ENCODE measurements at places on chromosomes 3 and 15.
A peak's percentile ranks its signal among the peaks of the same experiment; 100 is the strongest.

DNA sequence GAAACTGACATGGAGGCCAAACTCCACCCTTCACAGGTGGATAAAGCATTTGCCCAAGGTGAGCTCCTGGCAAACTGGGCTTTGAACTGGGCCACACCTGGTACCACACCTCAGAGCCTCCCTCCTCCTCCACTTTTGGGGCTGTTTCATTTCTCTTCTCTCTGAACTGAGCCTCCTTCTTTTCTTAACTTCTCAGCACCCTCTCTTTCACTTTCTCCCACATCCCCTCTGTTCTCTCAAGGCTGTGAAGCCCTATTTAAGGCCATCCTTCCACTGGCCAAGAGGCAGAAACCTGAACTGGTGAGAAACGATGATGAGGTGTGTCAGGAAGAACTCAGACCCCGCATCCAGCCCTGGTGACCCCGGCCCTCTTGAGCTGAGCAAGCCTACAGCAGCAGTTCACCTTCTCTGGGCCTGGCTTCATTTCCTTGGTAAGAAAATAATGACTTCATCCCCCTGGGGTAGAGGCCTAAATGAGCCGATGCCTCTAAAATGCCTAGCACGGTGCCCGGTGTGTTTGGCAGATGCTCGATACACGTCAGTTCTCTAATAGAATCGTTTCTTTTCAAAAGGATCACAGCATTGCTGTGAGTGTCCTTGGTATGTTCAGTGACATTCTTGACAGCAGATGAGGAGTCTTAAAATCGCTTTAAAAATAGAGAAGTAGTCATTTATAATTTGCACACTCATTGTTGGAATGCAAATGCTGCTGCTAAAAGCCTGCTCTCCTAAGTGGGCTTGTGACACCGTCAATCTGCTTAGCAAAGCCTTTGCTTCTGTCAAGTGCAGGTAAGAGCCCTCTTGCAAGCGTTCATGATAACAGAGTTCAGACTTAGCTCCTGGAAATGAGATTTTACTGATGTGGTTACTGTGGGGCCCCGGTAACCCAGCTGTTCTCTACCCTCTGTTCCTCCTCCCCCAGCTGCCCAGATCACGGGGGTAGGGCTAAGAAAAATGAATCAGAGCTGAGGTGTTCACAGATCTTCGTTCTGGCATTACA is 97.7 kb upstream of the ATP2B2 start:
- peak; percentile 32 for DNase-seq

DNA sequence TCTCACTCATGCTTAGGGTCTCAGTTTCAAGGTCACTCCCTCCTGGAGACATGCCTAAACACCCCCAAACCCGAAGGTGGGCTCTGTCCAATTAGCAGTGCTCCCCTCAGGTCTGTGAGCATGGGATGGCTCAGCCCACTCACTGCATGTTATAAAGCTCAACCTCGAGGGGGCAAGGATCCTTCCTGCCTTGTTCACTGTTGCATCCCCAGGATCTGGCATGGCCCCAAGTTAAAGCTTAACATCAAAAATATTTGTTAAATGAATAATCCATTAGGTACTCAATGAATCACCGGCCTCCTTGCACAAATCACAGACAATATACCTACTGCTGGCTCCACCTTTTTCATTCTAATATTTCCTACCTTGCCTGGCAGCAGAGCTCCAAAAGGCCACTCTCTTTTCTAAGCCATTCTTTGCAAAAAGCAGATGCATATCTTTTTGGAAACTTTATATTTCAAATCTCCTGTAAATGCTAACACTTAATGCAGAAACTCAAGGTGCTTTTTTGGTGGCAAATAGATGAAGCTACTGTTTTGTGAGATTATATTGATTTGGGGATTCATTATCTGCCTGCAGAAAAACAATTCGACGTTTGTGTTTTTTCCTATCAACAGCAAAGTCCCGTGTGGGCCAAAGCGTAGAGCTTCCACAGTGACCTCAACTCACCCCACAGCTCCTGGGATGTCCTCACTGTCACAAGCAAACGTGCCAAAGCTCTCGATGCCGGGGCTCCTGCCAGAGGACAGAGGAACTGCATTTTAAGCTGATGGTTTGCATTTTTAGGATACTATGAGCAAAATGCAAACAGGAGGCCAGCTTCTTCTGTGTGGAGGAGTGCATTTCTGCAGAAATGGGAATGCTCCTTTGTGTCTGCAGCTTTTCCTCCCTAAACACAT is 35.4 kb downstream of the PCOLCE2 start:
- DNase-seq = peak; percentile 32

GRCh38 chr3:34646911-34647460 is 848.6 kb downstream of the PDCD6IP start:
- no peak for DNase-seq

DNA sequence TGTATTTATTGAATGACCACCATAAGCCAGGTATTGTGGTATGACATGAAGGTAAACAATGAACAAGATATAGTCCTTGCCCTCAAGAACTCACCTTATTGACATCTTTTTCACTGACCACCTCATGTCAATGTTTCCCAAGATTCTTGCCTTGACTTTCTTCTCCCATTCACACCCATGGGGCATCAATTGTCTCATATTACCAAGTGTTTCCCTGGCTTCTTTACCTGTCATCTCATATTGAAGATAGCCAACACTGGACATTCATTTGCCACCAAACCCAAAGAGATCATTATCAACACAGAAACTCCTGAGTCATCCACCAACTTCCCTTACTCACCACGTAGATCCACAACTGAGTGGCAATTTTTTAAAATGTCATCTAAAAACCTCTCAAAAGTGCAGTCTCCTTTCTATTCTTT is 2.2 kb downstream of the EFHB start:
- no peak for DNase-seq

GRCh38 chr15:69523010-69524001 is 70.7 kb downstream of the RPLP1 start:
- DNase-seq = peak; percentile 84

GRCh38 chr3:134477938-134478337 is 7.8 kb downstream of the ANAPC13 start:
- no peak for DNase-seq

DNA sequence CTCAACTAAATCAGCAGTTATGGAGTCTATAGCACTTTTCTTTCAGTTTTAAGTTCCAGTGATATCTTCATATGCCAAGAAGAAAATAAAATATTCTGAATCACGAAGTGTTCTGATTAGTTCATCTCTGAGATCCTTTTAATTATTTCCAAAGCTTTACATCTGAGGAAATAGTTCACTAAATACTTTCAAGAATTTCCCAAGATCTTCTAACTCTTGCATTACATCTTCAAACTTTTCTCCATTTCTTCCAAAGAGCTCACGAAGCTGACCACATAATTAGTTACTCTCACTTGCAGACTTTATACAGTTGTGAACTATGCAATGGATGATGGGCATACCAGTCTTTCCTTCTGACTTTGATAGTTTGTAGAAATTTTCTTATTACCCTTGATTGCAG is 4.2 kb upstream of the RNF111 start:
- no peak for DNase-seq

GRCh38 chr3:40858364-40859115 is 333.8 kb downstream of the ZNF621 start:
- DNase-seq = no peak

DNA sequence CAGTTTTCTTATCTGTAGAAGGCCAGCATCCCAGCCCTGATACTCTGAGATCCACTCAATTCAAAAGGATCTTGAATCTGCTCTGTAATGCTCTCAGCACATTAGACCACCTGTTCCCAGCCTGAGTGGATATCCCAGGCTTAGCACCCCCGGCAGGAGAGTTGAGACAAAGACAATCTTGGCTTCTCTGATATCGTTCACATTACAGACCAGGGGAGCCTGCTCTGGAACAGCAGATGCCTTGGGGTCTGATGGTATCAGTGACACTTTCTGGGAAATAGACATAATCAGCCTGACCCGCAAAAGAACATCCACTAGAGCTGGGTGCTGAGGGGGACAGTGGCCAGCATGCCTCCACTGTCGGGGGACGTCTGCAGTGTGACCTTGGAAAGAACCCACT is 70.6 kb downstream of the BDH1 start:
- no peak for DNase-seq

DNA sequence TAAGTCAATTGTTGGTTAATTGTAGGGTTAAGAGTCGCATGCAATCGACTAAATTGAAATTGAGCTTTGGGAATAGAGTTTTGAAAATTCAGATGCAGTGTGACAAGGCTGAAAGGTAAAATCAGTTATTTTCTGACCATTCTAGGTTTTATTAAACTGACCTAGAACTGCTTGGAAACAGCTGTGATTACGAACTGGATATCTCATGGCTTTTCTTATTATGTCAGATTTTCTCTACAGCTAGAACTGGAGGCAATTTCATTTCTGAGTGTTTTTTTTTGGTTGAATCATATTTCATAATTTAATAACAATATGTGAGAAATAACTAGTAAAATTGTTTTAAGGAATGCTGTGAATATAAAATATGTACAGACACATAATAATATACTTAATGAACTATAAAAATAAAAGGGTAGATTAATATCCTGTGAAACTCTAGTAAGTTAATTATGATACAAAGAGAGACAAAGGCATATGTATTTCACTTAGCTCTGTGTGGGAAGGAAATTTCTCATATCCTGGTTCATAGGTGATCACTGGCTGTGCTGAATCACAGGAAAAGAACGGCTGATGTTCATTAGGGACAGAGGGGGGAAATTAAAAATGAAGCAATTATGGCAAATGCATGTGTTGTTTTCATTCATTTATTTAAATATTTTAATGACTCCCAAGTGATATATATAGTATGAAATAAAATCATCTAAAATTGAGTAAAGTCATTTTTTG is 403.2 kb downstream of the ZIC1 start:
- no peak for DNase-seq

DNA sequence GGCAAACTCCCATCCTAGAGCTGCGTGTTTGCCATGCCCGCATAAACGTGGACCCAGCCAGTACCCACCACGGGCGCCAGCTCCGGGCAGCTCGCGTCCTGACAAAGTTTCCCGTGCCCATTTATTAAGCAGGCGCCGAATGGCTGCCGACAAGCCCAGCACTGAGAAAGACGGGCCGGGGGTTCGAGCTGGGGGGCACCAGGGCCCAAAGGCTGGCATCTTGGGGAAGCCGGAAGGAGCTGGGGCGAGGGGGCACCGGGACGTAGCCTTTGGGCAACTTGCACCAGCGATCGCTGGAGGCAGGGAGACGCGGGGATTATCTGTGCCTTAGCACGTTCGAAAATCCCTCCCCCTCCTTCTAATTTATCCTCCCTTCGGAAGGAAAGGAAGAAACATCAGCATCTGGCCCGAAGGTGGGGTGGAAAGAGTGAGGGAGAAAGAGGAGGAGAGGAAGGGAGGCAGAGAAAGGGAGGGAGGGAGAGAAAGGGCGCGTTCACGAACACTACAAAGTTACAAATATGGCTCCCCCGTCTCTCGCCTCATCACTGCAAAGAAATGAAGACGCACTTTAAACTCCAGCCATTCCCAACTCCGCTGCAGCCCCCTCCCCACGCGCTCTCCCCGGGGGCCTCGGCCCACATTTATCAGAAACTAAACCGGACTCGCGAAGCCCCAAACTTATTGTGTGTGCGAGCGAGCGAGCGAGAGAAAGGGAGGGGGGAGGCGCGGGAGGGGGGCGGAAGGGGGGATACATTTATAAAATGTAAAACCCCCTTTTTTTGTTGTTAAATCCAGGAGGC is 1.0 kb downstream of the ANP32A start:
- DNase-seq = peak; percentile 37

DNA sequence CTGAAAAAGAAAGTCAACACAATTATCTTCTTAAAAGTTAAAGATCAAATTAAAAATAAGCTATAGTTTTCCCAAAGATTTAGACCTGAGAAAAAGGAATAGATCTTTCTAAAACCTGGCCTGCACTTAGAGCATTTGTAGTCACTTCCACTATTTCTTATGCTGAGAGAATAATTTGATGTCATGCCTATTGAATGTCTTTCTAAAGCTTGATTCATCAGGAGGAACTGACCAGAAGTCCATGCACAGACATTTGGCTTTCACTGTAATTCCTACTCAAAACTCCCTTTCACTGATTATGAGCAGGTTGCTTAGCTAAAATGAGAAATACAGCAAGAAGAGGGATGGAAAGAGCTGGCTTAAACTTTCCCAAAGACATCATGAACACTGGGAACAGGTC is 4.3 kb downstream of the GREM1 start:
- DNase-seq = no peak

DNA sequence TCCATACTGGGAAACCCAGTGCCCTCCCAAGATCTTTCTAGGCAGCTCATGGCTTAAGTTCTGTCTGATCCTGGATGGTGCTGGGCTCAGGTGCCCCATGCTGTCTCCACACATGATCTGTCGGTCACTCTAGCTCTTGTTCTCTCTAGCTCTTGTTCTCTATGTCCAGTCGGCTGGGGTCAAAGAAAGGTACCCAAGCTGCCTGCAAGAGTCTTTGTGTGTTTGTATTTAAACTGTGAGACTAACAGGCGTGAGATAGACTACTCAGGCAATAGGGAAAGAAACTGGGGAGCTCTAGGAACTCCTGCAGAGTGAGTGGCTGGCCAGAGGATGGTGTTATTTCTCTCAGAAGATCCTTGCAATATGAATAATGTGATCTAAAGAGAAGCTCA is 40.2 kb downstream of the GPR156 start:
- no peak for DNase-seq

DNA sequence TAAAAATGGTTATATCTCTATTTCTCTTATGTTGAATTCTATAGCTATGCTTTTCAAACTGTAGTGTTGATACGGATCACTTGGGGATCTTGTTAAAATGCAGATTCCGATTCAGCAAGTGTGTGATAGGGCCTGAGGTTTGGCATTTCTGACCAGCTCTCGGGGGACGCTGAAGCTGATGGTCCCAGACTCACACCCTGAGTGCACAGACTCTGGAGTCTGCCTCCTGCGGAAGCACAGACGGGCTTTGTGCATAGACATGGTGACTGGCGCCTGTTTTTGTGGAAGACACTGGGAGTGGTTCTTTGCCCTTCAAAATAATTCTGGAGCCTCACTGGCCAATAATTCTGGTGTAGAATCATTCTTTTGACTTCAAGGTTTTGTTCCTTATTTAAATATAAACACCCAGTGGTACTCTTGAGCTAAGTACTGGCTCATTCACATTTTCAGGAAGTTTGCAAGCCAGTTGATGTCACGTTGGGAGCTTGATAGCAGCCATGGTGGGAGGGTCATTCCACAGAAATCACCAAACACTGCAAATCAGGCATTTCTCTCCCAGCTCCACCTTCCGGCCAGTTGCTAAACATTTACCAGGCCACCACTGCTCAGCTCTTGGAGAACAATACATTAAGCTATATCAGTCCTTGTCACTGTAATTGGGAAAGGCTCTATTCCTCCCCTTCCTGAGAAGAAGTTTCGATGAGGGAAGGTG is 19.2 kb downstream of the CLDN11 start:
- no peak for DNase-seq

DNA sequence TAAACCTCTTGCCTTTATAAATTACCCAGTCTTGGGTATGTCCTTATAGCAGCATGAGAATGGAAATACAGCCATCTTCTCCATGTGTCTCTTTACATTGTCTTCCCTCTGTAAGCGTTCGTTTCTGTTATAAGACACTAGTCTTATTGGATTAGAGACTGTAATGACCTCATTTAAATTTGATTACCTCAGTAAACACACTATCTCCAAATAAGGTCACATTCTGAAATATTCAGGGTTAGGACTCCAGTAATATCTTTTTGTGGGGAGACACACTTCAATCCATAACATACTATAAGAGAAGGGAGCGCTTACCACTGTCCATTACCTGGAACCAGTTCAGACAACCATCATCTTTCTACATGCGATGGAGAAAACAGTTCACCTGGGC is 34.3 kb upstream of the CD47 start:
- DNase-seq = no peak
